DMS 273 treated with DMSO at 0.1 percent for 48 hours (cell line): ENCODE measurements at places on chromosomes 7 and 10.

DNA sequence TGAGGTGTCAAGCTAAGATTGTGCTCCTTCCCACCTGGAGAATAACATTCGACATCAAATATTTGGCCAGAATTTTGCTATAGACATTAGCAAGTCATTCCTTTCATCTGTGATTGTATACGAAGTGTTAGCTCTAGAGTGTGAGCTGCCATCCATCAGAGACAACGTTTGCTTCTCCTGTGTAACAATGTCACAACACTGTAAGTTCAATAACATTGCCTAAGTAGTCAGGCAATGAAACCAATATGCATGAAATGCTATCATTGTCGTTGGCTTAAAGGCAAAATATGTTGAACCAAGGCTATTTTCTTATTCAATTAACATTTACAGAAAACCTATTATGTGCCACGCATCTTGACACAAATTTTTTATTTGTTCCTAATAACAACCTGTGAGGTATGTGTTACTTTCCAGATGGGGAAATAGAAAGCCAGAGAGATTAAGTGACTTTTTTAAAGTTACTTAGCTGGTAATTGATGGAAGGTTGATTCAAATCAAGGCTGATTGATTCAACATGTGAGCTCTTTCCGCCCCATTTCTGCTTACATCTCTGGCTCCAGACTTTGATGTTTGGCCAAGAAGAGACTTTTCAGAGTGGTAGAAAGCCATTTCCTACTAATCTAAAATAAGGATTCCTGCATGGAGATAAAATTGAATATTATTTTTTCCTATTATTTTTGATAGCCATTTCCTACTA, 32.0 kb downstream of the BET1 start:
- DNase-seq: no peak

DNA sequence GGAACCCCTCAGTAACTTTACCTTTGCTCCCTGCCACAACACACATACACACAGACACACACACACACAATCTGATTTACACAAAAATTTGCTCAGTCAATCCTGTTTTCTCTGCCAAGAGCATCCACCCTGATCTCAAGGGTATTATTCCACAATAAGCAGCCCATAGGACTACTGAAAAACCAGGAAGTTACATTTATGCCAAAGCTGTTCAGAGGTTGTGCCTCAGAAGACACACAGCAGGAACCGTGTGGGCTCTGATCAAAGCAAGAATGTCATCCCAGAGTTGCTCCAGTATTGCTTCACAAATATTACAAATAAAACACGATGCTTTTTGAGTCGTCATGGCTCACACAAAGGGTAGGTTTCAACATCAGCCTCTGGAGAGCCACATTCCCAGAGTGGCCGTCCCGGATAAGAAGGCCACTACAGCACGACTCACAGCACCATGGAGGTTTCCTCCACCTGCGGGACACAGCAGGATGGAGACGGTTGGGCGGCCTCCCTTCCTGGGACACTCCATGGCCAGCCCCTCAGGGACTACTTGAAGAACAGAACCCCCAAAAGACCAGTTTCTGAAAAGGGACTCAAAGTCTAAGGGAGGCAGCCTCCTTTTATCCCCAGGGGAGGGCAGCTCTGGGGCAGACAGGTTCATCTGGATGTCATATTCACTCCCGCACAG, 1.6 kb downstream of the AIFM2 start:
- no peak for DNase-seq

GRCh38 chr7:132590162-132590561, 13.9 kb upstream of the PLXNA4 start:
- no peak for DNase-seq

DNA sequence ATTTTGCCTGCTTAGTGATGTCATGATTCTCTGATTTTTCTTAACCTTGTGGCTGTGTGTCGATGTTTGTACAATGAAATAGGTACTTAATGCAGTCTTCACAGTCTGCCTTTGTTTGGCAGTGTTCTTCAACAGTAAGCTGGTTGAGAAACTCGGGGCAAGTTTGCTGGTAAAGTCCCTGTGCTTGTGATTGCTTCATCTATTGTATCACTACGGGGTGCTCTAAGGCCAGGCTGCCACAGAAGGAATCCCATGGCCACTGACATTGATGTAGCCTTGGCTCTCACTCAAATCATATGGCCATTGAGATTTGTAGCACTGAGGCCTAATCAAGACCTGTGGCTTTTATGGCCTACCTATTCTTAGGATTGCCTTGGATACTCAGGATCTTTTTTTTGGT, 33.5 kb upstream of the PRSS37 start:
- no peak for DNase-seq

- DNase-seq: no peak
These were observed 67.1 kb downstream of the C10orf120 start for GRCh38 chr10:122632576-122632975.

DNA sequence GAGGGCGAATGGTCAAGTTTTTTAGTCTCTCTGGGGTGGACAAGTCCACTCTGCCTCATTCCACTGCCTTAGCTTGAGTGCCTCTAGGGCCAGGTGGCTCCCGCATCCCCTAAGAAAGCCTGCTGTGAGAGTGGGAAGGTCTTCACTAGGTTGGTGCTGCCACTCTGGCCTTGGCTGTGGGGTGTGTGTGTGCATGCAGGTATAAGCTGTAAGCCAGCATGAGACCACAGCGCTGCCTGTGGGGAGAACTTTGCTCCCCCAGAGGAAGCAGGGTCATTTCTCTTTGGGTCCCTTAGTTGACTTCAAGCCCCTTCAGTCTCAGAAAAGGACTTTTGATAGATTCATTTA, 25.5 kb upstream of the PCBD1 start:
- DNase-seq: no peak
